DMS 273 treated with DMSO at 0.1 percent for 48 hours (cell line): ENCODE measurements at places on chromosomes 12 and 14.

DNA sequence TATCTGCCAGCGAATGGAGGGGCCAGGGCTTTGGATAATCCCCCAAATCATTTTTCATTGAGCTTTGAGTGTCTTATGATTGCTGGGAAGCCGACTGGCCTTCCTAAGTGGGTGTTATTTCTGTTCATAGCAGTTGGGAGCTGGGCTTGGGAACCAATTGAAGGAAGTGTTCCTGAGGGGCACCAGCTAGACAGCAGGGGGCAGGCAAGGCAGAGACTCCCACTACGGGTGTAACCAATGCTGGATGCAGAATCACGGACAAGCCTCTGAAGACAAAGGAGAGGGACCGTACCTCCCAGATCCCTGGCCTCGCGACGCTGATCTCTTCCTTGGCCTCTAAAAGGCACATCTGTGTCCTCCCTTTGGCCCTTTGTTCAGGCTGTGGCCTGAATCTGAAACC, 149.0 kb upstream of the PRMT8 start:
- no peak for DNase-seq

DNA sequence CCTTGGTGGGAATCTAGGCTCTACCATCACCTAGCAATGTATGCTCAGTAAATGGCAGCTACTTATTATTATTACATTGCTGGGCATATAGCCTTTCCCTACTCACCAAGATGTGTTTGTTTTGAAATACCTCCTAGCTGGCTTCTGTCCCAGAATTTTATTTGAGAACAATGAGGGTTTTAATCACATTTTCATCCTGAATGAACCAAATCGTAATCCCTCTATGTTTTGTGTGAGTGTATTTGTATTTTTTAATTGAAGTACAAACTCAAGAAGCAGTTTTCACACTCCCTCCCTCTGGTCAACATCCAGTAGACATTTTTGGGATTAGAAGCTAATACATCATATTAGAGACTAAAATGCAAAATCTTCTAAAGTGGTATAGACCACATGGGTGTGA, 7.6 kb downstream of the SLC7A8 start:
- DNase-seq = no peak

DNA sequence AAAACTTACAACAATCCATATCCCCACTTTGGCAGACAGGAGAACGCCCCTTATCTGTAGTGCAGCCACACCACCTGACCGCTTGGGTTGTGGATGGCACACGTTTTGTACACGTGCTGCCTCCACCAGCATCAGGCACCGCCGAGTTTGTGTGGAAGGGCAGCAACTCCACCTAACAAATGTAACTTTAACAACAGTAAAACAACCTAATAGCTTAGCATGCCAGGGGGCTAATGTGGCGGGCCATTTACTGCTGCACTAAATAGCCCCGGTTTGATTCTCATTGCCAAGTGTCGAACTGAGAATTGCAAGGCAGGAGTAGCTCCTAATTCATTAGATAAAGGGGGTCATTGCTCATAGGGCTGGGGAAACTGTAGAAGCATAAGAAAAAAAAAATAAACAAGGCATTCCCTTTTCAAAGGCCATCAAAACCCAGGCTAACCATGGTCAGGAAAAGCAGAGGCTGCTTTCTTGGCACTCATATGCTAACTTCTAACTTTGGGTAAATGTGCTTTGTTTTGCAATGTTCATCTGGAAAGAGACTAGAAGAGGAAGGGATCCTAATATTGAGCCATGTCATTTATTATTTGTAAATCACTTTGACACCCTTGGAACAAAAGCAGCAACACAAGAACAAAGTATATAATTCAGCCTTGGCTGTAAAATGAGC, 279.7 kb upstream of the SOX5 start:
- no peak for DNase-seq

DNA sequence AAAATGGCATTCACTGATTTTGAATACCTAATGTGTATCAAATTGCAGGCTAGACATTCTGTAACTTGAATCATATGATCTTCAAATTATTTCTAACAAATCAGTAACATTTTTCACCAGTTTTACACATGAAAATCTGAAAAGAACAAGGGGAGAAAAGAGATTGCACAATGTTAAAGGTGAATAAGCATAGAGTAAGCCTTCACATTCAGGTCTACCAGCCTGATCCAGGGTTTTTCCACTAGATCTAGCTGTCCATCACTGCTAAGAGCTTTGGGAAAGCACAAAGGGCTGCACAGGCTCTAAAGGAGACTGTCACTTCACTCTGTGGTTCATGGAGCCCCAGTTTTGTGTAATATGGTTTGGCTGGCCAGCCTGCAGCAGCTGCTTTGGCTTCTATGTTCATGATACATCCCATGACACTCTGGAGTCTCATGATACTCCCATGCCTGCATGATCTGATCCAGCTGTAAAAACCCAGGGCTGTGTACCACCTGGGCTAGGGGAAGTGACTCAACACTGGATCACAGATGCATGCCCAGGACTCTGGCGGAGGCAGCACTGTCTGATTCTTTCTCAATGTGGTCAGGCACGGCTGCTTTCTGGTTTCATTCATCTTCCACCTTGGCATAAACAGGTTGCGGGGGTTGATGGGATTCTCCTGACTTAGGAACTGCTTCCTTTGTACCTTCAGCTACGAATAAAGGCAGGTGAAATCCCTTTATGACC, 859.7 kb downstream of the GALC start:
- DNase-seq = no peak

- no peak for DNase-seq
Measured at GRCh38 chr12:80040075-80040738, 59.1 kb upstream of the OTOGL start.

DNA sequence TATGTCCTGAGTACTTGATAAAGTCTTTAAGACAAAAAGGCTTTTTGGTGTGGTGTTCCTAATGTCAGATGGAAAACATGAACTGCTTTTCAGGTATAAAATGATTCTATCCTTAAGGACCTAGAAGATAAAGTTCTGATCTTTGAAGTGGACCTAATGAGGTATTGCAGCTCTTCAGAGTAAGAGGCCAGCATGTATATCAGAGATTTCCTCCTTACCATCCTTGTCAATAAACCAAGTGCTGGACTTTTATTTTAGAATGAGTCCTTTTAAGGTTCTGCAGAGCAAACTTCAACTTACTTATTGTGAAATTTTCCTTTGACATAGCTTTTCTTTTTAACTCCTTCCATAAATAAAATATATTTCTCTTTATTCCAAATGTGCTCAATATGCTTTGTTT, 50.1 kb downstream of the UNC79 start:
- DNase-seq = no peak
